Mesangial cell (primary cell): ENCODE measurements at places on chromosomes 12 and 14. TPM values are rescaled to one million over a fixed set of nuclear protein-coding genes. Genes with fewer than 3 reads are reported as not detected.

Gene STXBP6
- total RNA-seq, result 0.25 and 1.1 TPM in 2 replicates

Gene FAM161B
- total RNA-seq, result 0.81 and 2.7 TPM in 2 replicates

Gene AVPR1A
- total RNA-seq, result not detected in 2 replicates

Gene ART4
- total RNA-seq, result not detected in 2 replicates

Gene GNB3
- 0.51 and 1.5 TPM in 2 replicates for total RNA-seq

Gene EPYC
- total RNA-seq, result 0.13 TPM in 1 of 2 replicates, not detected in the other

Gene ANO2
- total RNA-seq, result 1.8 TPM in 1 of 2 replicates, not detected in the other

Gene HCAR3
- 0.16 TPM in 1 of 2 replicates, not detected in the other for total RNA-seq

Gene MOK
- 7.8 and 11.4 TPM in 2 replicates for total RNA-seq
